Trophoblast cell (in vitro differentiated cells and primary cell): ENCODE measurements at places on chromosomes 1 and 21.

DNA sequence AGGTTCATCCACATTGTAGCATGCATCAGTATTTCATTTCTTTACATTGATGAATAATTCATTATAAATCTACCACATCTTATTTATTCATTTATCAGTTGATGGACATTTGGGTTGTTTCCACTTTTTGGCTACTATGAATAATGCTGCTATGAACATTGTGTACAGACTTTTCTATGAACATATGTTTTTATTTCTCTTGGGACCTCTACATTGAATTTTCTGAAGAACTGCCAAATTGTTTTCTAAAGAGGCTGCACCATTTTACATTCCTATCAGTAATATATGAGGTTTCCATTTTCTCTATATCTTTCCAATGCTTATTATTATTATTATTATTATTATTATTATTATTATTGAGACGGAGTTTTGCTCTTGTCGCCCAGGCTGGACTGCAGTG is 81.3 kb upstream of the SELENON start:
- H3K4me3 ChIP-seq = no peak overlapping the region
- no peaks in the 10 kb centered on the region for H3K36me3 ChIP-seq
- H3K27me3 ChIP-seq = no peaks in the 10 kb centered on the region
- H3K4me1 ChIP-seq = no peaks in the 10 kb centered on the region

DNA sequence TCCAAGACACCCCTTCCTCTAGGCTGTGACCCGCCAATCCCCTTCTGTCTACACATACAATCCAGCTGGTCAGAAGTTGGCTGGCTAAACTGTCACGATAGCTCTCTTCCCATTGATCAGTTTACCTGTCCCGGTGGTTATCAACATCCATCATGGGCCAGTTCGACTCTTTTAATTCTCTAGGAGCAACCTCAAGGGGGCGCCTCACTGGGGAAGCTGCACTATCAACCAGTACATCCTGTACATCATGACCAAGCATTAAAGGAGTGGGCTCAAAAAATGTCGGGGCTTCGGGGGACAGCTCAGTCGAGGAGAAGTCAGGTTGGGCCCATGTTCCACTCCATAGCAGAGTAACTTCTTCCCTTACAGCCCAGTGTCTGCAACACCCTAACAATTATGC is 53.2 kb upstream of the B3GALNT2 start:
- no peaks in the 10 kb centered on the region for H3K27me3 ChIP-seq
- no peak overlapping the region for H3K4me3 ChIP-seq
- no peak for DNase-seq
- H3K36me3 ChIP-seq = no peaks in the 10 kb centered on the region
- no peak overlapping the region for H3K27ac ChIP-seq
- H3K4me1 ChIP-seq = no peaks in the 10 kb centered on the region

DNA sequence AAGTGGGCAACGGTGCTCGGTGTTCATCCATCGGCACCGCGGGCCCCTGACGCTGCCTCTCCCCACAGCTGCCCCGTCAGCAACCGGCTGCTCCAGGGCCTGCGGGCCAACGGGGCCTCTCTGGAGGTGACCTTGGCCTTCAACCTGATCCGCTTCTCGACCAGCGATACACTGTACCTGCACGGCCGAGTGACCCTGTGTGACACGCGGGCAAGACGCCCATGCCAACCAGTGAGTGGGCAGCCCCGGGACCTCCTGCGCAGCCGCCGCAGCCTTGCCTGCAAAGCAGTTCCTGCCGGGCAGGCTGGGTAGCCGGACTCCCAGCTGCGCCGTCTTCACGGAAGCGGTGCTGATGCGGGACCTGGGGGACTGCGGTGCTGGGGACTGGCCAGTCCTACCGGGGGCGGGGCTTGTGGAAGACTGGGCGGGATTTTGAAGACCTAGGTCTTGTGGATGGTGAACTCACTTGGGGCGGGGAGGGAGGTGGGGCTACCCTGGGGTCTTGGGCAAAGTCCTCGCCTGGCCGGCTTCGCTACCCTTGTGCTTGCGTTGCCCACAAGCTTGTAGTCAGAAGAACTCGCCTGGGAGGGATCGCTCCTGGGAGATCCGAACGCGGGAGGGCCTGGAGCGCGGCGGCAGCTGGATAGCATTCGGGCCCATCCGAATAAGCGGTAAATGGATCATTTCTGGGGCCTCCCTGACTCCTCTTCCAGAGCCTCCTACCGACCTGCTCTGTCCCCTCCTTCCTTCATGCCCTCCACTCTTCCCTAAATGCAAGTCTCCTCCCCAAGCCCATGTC is 8.8 kb upstream of the CEP85 start:
- H3K4me3 ChIP-seq = peak overlapping the region; percentile 38
- peaks cover 9% of the 10 kb centered on the region for H3K4me1 ChIP-seq
- peak; percentile 63 for DNase-seq
- H3K36me3 ChIP-seq = no peaks in the 10 kb centered on the region
- no peaks in the 10 kb centered on the region for H3K27me3 ChIP-seq

DNA sequence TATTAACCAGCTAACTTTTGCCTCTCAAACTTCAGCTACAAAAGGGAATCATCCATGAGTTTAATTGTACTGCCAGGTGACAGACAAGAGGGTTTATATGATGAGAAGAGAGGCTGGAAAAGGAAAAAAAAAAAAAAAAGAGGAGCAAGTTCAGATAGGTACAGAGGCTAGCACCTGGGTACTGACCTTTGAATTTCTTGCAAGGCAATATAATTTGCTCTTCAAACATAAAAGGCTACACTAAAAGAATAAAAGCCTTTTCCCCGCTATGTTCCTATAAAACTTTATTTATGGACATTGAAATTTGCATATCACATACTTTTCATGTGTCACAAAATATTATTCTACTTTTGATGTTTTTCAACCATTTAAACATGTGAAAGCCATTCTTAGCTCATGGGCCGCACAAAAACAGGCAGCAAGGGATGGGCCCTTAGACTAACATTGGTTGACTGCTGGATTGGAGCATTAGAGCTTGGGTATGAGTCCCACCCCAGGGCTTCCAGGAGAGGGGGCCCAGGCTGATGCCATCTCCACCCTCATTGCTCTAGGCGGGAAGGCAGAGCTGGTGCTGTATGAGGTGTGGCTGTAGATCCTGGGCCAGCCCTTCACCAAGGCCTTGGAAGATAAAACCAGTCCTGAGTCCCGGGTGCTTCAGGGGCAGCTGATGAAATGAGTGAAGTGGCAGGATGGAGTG is 44.3 kb downstream of the ATP1B1 start:
- DNase-seq = no peak
- no peaks in the 10 kb centered on the region for H3K36me3 ChIP-seq
- H3K4me1 ChIP-seq = peaks cover 4% of the 10 kb centered on the region
- no peak overlapping the region for H3K4me3 ChIP-seq

GRCh38 chr1:183922197-183922596 is 115.3 kb downstream of the COLGALT2 start:
- H3K4me3 ChIP-seq = no peak overlapping the region
- H3K27me3 ChIP-seq = no peaks in the 10 kb centered on the region
- no peaks in the 10 kb centered on the region for H3K36me3 ChIP-seq
- H3K27ac ChIP-seq = no peak overlapping the region
- no peak for DNase-seq
